ENCODE measurements at places on chromosomes 5 and 9. TPM values are rescaled to one million over a fixed set of nuclear protein-coding genes. Genes with fewer than 3 reads are reported as not detected.

The NOXA1 gene
- total RNA-seq, result 0.59 TPM

The SPINK7 gene
- total RNA-seq, result not detected

DNA sequence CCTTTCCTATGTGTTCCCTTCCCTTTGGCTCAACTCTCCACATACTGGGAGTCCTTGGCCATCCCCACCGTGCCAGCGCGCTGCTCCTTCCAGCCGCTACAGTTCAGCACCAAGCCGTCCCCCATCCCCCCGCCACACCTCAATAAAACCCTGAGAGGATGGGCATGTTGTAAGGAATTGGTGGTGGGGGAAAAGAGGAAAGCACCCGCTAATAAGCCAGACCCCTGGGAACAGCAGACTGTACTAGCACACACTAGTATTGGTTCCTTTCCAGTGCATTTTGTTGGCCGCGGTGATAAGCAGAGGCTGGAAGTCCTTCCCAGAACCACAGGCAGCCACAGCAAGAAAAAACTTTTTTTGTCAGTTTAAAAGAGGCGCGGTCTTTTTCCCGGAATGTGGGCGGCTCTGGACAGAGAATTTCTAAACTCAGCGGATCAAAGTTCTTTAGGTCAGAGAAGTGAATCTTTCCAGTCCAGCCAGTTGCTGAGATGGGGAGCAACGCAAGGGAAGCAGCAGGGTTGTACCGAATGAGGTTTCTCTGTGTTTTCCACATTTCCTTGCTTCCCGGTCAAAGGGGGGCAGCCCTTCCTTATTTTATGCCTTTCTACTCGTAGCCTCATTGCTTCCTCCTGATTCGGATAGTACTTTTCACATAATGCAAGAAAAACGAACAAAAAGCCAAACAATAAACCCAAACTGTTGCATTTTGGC lies 2.1 kb downstream of the CHSY3 start:
- peak; percentile 42 for DNase-seq

DNA sequence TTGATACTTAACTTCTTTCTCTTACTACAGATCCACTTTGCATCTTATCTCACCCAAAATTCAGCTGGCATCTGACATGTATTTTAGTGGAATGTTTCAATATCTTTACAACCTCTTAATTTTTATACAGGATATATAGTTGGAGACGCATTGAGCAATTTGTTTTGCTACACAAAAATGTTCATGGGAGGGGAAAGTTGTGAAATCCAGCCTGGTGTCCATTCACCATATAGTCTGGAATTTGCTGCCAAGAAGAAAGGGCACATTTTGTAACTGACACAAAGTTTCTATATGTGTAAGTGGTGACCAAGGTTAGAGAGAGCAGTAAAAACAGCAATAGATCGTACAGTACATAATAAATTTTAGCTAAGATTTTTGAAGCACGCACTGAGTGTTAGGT lies 14.0 kb upstream of the CHD1 start:
- DNase-seq, result no peak

DNA sequence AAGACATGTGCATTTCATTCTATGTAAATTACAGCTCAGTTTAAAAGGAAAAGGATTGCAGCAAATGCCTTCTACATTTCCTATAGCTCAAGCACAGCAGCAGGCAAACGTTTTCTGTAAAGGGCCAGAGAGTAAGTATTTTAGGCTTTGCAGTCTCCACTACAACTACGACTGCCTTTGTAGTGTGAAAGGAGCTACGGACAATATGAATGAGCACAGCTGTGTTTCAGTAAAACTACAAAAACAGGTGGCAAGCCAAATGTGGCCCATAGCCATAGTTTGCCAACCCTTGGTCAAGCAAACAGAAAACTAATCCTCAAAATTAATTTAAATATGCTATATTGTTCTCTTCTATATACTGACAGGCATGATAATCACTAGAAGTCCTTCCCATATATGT lies 7.2 kb downstream of the PTBP3 start:
- DNase-seq, result peak; percentile 17

DNA sequence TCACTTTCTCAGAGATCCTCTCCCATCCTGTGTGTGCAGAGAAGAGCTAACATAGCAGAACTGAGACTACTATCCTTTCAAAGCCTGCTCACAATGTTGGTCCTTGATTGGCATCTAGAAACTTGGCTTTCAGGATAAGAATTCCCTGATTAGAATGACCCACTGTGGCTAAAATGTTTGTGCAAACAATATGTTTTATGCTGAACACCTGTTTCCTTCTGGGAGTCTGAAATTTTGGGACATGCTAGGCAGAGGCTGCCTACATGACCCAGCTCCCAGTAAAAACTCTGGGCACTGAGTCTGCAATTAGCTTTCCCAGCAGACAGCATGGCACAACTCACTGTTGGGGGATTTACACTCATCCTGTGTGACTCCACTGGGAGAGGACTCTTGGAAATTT lies 78.9 kb downstream of the CFAP95 start:
- no peak for DNase-seq

The FEM1C gene
- 21.6 TPM for total RNA-seq

DNA sequence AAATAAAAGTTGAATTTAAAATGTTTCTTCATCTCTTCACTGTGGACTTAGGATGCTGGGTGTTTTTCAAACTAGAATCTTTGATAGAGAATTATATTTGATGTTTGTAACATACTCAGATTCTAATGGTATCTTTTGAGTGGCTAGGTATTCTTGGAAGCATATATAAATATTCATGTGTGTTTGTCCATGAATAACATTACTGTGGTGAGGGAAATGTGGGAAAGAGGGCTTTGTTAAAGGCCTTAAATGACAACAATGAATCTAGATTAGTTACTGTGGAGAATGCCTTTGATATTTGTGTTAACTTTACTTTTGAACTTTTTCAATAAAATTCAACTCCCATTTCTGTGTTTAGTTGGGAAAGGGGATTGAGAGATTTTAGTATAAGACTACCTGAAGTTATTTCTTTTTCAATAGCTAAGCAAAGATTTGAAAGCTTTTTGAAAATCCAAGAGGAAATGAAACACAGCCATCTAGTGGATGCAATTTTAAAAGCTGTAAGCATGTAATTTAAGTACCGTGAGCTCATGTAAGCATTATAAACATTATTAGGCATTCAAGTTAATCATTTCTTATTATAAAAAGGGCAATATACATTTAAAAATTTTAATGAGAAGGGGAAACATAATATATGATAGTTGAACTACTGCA lies 69.6 kb downstream of the CCDC171 start:
- DNase-seq, result peak; percentile 23

The ZNF484 gene
- 17.1 TPM for total RNA-seq

- no peak for DNase-seq
Measured at GRCh38 chr9:94802251-94802650, 75.8 kb downstream of the AOPEP start.

GRCh38 chr5:126332326-126332725 lies 90.9 kb upstream of the GRAMD2B start:
- DNase-seq, result no peak

The IFT74 gene
- 14.1 TPM for total RNA-seq

Data from GM23338 (cell line).